ENCODE measurements at places on chromosomes 12 and 14.

GRCh38 chr12:132837693-132838409 lies 9.2 kb upstream of the GOLGA3 start:
- DNase-seq: peak; percentile 9

DNA sequence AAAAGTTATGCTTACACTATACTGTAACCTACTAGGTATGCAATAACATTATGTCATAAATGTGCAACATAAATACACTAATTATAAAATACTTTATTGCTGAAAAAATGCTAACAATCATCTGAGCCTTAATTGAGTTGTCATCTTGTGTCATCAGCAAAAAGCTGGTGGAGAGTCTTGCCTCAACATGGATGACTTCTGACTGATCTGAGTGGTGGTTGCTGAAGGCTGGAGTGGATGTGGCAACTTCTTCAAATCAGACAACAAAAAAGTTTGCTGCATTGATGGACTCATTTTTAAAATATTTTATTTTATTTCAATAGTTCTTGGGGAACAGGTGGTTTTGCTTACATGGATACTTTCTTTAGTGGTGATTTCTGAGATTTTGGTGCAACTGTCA lies 93.9 kb upstream of the AMN1 start:
- DNase-seq: no peak

DNA sequence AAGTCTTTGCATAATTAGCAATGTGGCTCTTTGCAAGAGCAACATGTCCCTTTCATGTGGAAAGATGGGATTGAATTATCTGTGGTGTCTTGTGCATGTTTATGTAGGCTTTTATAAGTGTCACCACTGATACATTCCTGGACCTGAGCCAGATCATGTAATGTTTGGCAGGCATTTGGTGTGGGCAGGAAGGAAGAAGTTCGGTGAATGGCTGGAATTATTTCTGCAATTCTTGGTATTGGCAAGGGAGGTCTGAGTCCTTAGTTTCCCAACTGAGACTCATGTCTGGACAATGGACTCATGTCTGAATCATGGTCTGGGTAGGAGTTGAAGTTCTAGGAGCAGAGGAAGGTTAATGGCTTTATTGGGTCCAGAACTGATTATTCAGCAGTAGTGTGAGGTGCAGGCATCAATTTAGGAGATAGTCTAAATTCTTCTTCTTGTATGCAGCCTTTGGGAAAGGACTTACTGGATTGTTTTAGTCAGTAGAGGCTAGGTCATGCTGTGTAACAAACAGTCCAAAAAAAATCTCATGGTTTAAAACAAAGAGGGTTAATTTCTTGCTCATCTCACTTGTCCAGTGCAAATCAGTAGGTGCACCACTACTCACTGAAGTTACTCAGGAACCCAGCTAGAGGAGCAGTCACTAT lies 186.5 kb upstream of the LHX5 start:
- no peak for DNase-seq

GRCh38 chr12:68235576-68235975 lies 10.0 kb upstream of the IL26 start:
- DNase-seq: no peak

DNA sequence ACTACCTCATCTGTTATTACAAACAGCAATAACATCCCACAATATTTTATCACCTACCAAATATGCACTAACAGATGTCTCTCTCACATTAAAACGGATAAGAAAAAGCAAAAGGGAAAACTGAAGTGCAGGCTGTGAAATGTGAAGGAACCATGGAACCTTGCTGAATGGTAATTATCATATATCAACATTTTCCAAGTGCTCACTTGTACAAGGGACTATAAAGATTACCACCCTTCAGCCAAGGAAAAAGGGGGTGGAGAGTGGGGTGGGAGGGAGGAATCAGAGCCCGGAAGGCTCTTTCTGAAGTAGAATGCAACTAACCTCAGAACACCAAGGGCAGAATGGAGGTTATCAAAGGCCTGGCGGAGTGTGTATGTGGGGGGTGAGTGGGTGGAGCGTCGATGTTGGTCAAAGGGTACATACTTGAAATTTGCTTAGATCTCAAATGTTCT lies 1.2 kb downstream of the SNX6 start:
- no peak for DNase-seq

- peak; percentile 27 for DNase-seq
These were observed 86.6 kb downstream of the KDM2B start for GRCh38 chr12:121494093-121494787.

DNA sequence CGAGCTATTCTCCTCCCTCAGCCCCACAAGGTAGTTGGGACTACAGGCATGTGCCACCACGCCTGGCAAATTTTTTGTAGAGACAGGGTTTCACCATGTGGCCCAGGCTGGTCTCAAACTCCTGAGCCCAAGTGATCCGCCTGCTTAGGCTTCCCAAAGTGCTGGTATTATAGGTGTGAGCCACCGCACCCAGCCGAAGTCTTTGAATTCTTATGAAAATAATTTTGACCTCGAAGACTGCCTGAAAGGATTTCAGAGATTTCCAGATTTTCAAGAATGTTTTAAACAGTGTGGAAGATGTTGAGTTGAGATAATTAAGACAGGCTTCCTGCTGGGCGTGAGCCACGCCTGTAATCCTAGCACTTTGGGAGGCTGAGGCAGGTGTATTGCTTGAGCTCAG lies 5.0 kb downstream of the PSMA3 start:
- DNase-seq: no peak

- no peak for DNase-seq
These were observed 302.5 kb downstream of the EMP1 start for GRCh38 chr12:13499008-13499407.

DNA sequence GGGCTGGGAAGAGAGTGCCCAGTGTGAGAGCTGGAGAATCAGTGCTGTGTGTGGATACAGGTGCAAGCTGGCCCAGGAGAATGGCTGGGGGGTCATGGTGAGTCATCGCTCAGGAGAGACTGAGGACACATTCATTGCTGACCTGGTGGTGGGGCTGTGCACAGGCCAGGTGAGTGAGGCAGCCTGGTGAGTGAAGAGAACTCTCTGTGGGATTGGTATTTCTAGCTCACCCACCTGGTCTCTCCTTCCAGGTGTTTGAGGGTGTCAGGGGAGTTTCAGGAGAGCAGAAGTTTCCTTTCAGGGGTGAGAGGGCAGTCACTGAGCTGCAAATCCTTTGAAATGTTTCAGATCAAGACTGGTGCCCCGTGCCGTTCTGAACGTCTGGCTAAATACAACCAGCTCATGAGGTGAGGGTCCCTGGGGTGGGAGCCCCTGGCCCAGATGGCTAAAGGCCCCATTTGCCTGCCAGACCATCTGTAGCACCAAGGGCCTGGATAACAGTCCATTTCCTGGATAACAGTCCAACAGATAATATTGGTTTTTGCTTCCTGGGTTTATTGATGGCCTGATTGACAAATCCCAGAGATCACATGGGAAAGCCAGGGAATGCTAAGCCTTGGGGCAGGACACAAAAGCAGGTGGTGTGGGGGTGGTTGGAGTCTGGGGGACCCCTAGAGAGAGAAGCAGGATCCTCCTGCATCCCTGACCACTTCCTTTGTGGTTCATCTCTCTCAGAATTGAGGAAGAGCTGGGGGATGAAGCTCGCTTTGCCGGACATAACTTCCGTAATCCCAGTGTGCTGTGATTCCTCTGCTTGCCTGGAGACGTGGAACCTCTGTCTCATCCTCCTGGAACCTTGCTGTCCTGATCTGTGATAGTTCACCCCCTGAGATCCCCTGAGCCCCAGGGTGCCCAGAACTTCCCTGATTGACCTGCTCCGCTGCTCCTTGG lies 5.5 kb upstream of the ATN1 start:
- no peak for DNase-seq

DNA sequence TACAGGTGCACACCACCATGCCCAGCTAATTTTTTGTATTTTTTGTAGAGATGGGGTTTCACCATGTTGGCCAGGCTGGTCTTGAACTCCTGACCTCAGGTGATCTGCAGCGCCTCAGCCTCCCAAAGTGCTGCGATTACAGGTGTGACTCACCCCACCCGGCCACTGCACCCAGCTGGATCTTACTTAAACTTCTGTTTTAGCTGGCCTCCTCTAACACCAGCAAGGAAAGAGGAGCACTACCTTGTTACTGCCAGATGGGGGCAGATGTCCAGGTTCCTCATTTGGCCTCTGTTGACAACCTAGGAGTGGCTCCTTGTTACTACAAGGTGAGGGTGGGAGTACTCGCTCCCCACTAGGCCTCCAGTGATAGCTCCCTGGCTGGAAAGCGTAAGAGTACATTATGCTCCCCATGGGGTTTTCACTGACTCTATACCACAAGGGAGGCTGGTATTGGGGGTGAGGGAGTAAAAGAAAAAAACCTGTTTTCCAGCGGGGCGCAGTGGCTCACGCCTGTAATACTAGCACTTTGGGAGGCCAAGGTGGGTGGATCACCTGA lies 13.2 kb upstream of the ARF6 start:
- no peak for DNase-seq
